Activated gamma-delta T cell treated with Interleukin-2 at 50 U/mL for 16 hours (primary cell): ENCODE measurements at places on chromosomes 4 and X.

- no peak for DNase-seq
Observed at GRCh38 chr4:110137829-110138228, 60.6 kb downstream of the ELOVL6 start.

GRCh38 chr4:41610474-41610873, 72.5 kb downstream of the LIMCH1 start:
- DNase-seq = no peak

DNA sequence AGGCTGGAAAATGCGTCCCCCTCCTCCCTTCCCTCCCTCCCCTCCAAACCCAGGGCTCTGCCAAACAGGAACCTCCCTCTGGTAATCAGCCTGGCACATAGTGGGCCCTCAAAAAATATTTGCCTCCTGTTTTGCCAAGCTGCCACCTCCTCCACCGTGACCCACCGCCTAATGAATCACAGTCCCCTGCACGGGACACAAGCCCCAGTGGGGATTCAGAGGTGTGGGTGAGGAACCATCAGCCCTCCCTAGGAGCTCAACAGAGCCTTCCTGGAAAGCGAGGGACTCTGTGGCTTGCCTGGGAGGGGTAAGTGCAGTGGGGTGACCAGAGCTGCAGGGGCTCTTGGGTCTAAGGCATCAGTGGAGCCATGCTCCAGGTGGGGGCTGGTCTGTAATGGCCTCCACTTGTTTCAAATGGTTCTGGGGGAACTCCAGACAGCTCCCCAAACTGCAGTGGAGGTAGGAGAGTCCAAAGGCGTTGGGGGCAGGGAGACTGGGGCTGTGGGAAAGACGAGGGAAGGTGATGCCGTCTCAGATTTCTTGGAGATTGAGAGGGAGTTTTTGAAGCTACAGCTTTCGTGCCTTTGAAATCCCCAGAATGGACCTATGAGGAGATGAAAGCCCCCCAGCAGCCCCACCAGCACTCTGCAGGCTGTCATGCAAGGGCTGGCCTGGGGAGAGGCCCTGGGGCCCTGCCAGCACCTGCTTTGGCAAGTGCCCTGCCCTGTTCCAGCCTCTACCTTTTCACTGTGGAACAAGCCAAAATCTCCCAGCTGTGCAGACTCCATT, 1.0 kb upstream of the PPP2R2C start:
- no peak for DNase-seq

GRCh38 chrX:79133904-79134303, 10.6 kb upstream of the GPR174 start:
- DNase-seq = no peak

DNA sequence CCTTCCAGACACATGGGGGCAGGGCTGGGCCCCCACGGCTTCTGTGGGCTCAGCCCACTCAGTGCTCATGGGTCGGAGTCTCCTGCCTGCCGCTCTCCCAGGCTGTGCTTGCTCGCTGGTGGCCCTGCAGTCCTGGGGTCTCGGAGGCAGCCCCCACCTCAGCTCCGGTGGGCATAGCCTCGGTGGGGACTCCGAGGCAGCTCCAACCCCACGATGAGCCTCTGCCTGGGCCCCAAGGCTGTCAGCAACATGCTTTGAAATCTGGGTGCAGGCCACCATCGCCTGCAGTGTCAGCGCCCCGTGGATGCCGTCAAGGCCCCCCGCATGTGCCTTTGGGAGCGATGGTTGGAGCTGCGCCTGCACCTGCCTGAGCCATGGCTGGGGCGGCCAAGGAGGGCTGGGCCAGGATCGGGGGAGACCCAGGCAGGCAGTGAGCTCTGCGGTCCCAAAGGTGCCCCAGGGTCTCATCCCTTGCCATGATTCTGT, 30.2 kb upstream of the SPON2 start:
- DNase-seq = no peak

DNA sequence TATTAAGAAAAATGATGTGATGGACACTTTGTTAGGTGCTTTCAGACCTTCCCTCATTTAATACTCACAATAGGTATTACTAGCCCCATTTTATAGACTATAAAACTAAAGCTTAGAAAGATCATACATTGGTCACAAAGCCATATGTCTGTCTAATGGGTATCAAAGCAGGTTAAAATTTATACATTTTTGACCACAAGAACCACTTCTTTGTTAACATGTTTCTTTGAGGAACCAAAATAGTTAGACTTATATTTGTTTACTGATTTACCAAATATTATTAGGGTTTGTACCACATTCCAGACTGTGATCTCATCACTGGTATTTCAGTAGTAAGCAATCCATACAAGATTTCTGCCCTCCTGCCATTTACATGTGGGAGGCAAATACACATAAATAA, 363.3 kb downstream of the NAF1 start:
- DNase-seq = no peak

DNA sequence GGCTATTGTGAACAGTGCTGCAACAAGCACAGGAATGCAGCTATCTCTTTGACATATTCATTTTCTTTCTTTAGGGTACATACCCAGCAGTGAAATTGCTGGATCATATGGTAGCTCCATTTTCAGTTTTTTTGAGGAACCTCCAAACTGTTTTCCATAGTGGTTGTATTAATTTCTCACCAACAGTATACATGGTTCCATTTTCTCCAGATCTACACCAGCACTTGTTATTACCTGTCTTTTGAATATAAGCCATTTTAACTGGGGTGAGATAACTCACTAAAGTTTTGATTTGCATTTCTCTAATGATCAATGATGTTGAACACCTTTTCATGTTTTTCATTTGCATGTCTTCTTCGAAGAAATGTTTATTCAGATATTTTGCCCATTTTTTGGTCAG, 241.1 kb upstream of the AGTR2 start:
- no peak for DNase-seq

GRCh38 chrX:122596998-122597397, 587.1 kb upstream of the GRIA3 start:
- no peak for DNase-seq

DNA sequence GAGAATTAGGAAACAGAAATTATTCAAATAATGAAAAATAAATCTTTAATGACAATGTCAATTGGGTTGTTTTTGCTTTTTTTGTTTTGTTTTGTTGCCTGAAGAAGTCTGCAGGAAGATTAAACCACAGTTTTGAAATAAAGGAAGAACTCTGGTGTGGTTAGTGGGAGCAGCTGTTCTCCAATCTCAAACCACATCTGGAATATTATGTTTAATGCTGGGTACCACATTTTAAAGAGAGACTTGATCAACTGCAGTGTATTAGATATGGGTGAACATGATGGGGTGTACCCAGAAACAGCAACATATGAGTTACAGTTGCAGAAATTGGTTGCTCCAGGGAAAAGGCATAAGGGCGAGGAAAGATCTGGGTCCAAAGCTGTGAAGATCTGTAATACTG, 171.2 kb upstream of the RPL34 start:
- DNase-seq = no peak

- no peak for DNase-seq
Observed at GRCh38 chr4:148980782-148981480, 538.7 kb upstream of the NR3C2 start.

DNA sequence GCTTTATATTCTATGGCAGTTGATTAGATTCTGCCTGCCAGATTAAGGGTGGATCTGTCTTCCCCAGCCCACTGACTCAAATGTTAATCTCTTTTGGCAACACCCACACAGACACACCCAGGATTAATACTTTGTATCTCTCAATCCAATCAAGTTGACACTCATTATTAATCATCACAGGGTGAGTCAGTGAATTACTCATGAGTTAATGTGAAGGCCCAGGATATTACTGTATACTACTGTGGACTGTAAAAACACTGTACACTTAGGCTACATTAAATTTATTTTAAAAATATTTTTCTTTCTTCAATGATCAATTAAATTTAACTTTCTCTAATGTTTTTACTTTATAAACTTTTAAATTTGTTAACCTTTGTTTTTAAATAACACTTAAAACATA, 87.7 kb downstream of the NAP1L3 start:
- DNase-seq = no peak

GRCh38 chr4:3062471-3062870, 11.9 kb downstream of the HTT-AS start:
- DNase-seq = no peak
